Activated naive CD8-positive, alpha-beta T cell treated with anti-CD3 and anti-CD28 coated beads for 36 hours (primary cell): ENCODE measurements at places on chromosomes 1 and 21.

DNA sequence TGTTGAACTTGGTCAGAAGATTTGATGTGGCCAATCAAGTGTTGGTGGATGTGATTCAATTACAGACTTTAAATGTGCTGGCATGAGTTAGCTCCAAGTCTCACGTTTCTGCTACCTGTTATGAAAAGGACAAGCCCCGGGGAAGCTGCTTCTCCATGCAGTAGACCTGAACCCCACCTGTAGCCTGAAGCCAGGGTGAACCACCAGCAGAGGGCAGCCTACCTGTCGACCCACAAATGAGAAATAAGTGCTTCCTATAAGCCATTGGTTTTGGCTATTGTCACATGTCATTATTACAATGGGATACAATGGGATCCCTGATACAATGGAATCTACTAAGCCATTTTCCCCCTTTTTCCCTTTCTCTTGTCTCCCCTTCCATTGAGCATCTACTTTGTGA lies 230.2 kb downstream of the PRDM2 start:
- DNase-seq = no peak

DNA sequence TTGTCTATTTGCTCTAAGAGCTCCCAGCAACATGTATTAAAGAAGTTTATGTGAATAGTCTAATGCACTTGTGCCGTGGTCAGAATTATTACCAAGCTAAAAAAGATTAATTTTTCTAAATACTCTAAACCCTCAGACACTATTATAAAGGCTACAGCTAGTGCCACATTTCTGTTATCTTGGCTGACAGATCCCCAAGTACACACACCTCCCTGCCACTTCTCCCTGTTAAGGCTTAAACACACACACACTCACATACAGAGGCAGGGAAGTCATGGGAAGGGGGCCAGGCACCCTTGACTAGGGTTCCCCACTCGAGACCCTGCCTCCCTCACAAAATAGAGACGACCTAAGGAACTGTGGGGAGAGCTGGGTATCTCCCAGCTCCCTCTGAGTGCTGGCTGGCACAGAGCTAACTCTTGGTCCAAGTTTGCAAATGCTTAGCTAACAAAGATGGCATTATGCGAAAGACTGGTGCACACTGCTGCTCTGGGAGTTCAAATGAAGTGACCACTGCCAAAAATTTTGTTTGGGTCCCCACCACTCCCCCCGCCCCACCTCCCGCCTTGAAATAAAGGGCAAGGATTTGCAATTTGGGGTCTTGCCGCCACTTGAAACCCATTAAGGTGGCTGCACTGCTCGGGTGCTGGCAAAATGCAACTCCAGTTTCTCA lies 9.8 kb downstream of the SSBP3 start:
- DNase-seq = no peak

DNA sequence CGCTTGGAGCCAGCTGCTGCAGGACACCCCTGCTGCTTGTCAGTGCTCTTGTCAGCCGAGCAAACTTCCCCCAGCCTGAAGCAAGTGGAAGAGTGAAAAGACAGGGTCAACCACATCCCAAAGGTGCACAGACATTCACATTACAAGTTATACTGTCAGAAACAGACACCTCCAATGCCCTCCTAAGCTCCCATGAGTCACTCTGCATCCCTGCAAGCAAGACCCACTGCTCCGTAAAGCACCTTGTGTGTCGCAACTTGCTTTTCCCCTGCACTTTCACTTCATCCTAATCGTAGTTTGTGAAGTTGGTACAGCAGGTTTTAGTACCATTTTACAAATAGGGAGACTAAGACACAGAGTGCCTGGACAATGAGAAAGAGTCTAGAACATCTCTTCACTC lies 51.1 kb downstream of the KCNH1 start:
- no peak for DNase-seq

DNA sequence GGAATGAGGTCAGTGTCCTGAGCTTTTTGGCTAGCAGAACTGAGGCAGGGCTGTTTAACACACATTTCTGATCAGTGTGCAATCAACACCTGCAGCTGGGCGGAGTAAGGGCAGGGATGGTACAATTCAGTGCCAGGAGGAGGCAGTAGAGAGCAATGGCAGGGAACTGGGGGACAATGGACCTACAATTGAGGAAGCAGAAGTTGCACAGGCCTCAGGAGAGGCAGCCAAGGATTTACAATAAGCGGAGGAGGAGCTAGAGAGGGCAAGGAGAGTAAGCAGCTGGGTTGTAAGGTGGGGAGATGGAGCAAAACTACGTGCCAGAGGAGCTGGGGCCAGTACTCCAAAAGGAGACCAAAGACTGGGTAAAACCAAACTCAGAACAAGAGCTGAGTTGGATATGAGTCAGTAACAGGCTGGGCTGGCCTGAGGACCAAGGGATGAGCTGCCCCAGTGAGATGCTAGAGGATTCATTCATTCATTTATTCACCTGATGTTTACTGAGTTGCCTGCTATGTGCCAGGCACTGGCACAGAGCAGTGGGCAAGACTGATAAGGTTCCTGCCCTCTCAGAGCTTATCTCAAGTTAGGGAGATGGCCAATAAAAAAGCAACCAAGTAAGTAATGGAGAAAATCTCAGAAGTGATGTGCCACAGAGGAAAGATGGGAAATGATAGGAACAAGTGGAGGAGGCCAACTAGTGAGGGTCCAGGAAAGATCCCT lies 10.4 kb upstream of the GALE start:
- DNase-seq = peak; percentile 54

GRCh38 chr1:94143809-94144176 lies 22.8 kb upstream of the ABCA4 start:
- DNase-seq = no peak

DNA sequence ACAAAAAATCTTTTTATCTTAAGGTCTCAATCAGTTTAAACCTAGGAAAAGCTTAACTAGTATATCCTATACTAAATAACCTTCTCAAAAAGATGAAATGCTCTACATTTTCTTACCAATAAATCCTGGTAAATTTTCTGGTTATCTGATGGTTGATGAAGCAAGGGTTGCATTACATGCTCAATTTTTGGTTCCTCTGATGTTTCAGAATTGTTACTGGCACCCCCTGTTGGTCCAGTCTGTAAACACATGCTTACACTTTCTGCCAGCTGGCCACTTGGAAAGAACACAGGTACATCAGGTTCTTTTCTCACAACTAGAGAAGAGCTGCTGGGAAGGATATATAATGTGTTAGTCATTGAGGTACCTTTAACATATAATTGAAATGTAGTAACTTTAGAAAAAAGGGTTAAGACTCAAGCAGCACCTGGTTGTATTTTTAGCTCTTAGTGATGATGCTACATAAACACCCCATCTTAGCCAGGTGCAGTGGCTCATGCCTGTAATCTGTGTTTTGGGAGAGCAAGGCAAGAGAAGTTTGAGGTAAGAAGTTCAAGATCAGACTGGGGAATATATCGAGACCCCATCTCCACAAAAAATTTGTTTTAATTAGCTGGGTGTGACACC lies 30.9 kb upstream of the TAL1 start:
- peak; percentile 17 for DNase-seq

DNA sequence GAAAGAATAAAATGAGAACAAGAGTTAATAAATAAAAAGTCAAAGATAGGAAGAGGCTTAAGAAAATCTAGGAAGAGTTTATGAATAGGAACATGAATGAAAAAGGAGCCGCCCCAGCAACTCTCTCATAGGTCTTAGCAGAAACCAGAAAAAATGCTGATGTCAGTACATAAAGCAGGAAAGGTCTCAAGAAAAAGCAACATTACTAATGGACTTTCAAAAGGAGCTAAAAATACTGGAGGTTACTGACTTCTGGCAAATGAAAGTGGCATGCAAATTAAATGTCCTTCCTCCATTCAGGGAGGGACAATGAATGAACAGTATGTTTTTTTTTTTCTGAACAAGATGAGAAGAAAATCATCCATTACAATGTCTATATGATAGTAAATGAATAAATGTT lies 387.6 kb downstream of the BRINP2 start:
- no peak for DNase-seq
